Progenitor cell of endocrine pancreas (in vitro differentiated cells): ENCODE measurements at places on chromosomes 7 and 10.

GRCh38 chr7:147411096-147411495 lies 1179.5 kb upstream of the C7orf33 start:
- no peak for DNase-seq

GRCh38 chr7:115368998-115369397 lies 447.1 kb downstream of the MDFIC start:
- DNase-seq = no peak

- DNase-seq = no peak
These were observed 231.8 kb downstream of the AHR start for GRCh38 chr7:17530244-17530643.

DNA sequence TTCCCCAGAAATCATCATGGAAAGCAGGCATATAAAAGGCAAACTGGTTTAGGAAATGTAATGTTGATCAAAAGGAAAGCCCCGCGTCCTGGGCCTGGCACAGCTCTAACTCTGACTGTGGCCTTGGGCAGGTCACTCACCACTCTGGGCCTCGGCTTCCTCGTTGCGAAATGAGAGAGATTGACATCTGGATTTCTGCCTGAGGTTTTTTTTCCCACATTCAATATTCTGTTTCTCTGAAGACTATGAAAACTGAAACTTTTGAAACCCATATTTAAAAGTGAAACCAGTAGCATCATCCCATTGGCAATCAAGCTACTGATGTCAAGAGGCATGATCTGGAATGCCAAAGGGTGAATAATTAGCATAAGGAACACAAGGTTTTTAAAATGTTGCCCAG lies 369.7 kb upstream of the NPVF start:
- DNase-seq = no peak

DNA sequence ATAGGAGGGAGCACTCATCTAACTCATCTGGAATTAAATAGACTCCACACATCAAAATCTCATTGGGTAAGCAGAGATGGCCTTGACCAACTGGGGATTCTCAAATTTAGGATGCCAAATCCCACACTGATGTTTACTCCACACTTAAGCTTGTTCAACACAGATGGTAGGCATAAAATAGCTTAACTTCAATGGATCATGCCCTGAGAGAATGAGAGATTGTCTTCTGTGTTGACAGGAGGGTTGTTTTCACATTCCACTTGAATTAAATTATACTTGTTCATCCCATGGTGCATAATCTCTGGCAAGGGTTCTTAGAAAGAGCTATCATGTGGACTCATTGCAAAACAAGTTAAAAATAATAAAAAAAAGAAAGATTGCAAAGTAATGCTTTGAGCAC lies 391.4 kb downstream of the PLXDC2 start:
- DNase-seq = no peak

- no peak for DNase-seq
These were observed 2.2 kb upstream of the LMBR1 start for GRCh38 chr7:156895024-156895780.

DNA sequence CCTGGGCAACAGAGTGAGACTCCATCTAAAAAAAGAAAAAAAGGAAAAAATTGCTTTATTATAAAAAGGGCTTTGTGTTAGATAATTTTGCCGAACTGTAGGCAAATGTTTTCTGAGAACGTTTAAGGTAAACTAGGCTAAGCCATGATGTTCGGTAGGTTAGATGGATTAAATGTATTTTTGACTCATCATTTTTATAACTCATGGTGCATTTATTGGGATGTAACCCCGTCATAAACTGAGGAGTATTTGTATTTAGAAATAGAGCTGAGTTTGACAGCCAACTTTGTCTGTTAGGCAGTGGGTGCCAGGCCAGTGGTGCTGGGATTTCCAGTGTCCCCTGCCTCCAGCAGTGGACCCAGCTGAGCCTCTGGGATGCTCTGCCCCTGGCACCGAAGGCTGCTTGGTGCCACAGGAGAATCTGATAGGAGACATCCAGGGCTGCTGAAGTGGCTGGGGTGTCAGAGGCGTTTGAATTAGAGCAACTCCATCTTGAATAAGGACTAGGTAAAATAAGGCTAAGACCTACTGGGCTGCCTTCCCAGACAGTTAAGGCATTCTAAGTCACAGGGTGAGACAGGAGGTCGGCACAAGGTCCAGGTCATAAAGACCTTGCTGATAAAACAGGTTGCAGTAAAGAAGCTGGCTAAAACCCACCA lies 114.9 kb upstream of the EEPD1 start:
- no peak for DNase-seq

DNA sequence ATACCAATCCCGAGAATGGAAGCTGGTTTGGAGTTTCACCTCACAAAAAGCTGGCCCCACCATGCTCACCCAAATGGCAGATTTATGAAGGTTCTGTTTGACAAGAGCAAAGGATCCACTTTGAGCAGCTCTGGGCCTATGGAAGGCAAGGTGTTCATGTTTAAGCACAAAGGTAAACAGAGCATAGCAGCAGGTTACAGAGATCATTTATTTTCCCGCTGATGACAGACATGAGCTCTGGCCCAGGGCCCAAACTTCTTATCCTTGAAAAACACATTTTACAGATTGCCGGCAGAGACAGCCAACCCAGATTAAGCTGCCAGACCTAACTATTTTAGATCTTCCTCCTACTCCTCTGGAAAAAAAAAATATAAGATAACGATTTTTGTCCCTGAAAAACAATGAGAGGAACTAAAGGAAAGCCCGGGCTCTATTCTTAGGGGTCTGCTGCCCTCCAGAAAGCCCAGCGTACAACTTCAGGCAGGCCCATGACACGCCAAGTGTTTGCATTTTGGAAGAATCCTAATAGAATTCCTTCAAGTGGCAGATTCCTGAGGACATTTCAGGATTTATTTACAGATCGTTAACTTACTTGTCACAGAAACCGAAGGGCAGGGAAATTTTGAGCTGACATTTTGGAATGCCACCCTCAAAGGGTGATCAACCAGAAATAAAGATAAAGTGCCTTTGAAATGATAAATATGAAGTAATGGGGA lies 40.0 kb downstream of the SYPL1 start:
- no peak for DNase-seq

- DNase-seq = no peak
These were observed 704 bp upstream of the ERLIN1 start for GRCh38 chr10:100186253-100187212.

- DNase-seq = no peak
These were observed 94.9 kb upstream of the DLX6 start for GRCh38 chr7:96910486-96910885.

DNA sequence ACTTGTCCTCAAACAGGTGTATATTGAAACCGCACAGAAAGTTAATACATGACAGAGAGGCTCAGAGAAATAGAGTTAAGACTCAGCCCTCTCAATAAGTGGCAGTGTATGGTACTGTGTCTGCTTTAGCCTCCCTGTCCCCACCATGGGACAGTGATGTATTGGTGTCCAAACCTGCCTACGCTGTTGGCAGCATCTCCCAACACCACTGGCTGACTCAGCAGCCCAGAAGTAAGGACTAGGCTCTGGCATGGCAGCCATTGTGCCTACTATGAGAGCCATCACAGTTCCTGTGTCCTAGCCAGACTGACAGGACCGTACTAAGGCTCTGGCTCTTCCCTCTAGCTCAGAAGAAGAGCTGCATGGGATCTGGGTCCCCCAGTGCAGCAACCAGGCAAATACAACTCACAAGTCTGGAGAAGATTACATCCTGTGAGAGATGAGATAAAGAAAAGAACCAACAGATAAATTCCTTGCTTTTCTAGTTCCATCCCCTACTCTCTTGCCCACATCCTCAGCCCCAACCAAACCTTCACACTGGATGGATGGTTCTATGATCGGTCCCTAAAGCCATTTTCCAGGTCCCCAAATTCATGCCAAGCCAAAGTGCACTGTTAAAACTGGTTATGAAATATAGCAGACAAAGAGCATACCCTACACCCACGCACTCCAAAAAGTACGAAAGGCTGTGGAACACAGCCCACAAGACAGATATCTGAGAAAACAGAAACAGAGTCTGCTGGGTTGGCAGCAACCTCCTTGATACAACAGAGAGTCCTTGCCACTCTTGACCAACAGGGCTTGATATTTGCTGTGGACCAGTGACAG lies 44.1 kb upstream of the DMTF1 start:
- DNase-seq = no peak
